Progenitor cell of endocrine pancreas (in vitro differentiated cells): ENCODE measurements at places on chromosomes 11 and 22.

- no peak for DNase-seq
Measured at GRCh38 chr11:110293389-110293788, 3.0 kb downstream of the RDX start.

DNA sequence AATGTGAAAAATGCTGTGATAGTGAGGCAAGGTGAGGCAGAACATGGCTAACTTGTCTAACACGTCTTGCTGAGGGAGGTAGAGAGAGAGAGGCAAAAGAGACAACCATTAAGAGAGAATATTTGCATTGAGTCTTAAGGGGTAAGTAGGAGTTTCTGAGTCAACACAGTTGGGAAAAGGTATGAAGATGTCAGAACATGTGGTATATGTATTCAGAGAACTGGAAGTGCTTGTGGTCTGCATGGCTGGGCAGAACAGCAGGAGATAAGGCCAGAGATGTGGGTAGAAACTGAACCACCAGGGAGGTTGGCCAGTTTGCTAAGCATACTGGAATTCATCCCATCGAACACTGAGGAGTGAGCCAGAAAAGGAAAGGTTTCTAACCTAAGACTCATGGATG is 25.0 kb upstream of the SLC5A1 start:
- DNase-seq = no peak

DNA sequence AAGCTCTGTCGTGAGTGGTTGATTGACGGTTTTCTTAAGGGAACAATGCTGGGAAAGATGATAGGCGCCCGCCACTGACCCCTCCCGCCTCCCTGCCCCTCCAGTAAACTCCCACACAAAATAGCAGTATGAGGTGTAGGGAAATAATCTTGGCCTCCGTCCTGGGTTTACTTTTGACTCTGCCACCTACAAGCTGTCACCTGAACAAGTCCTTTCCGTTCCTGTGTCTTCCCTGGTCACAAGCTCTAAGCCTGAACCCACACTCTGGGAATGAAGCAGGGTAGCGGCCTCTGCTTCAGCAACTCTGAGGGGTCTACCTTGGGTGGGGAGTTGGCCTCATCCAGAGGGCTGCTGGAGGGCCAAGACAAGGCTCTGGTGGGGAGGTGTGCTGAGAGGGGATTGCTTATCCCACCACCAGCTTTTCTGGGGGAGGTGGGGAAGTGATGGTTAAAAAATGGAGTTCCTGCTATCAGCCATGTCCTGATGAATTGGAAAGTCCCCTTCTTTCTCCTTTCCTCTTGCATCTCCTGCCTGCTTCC is 87.8 kb downstream of the CEP164 start:
- no peak for DNase-seq

DNA sequence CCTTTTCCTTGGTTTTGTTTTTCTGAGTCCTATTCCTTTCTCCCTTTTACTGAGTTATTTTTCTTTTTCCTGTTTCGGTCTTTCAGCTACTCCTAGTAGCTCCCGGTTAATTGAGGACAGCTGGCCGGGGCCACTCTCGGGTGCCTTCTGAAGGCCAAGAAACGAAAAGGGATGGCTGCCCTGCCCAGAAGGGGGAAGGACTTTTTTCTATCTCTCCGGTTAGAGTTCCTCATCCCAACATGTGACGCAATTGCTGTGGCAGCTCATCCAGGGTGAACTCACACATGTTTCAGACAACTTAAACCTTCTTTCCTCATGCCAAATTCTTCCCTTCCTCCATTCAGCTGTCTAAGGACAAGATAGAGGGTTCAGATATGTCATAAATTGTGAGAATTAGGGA is 83.6 kb downstream of the PIWIL4 start:
- no peak for DNase-seq

- DNase-seq = no peak
Measured at GRCh38 chr11:91906871-91907624, 317.6 kb upstream of the FAT3 start.

DNA sequence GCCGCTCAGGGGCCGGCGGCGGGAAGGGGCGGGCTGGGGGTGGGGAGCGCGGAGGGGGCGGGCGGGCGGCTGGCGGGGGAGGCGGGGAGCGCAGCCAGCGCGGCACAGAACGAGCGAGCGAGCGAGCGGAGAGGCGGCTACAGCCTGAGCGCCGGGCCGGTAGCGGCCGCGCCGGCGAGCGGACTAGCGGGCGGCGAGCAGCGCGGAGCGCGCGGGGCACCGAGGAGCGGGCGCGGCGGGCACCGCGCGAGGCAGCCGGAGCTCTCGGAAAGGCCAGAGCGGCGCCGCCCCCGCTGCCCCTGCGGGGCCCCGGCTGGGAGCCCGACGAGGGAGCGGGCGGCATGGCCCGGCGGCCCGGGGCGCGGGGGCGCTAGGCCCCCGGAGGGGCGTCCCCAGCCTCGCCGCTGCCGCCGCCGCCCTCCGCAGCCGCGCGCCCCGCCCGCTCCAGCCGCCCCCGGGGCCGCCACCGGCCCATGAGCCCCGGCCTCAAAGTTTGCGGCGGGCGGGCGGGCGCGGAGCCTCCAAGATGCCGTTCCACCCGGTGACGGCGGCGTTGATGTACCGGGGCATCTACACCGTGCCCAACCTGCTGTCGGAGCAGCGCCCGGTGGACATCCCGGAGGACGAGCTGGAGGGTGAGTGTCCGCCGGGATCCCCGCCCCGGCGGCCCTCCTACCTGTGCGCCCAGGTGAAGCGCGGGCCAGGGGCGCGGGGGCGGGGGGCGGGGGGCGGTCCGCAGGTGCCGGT is at the start of gene CABP7:
TSS of gene CABP7 (plus strand) at position 105 of the 747 bp plus-strand sequence. CDS start at position 527, 422 bp downstream.
- no peak for DNase-seq

- DNase-seq = no peak
Measured at GRCh38 chr11:3222941-3223915, 4.6 kb upstream of the MRGPRG start.

- no peak for DNase-seq
Measured at GRCh38 chr22:41816241-41816640, 15.8 kb downstream of the CCDC134 start.
